DMS79 treated with DMSO at 0.1 percent for 48 hours (cell line): ENCODE measurements at places on chromosomes 3 and 15.
A peak's percentile ranks its signal among the peaks of the same experiment; 100 is the strongest.

DNA sequence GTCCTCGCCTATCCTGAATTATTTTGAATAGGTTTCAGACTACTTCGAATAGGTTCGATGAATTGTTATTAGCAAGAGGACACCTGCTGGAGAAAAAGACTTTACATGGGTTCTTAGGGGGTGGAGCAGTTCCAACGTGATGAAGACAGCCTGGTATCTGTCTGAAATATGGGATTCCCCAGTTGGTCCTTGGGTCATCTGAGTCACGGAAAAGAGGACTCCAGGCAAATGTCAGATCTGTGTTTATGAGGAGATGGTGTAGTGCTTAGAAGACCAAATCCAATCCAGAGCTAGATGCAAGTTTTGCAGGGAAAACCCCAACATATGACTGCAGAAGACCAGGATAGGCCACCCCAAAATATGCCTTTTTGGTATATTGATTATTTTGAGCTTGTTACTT lies 98.9 kb upstream of the IGSF10 start:
- DNase-seq, result no peak

- DNase-seq, result no peak
These were observed 296.1 kb downstream of the AGBL1 start for GRCh38 chr15:86375733-86376280.

GRCh38 chr3:126661532-126662364 lies 6.8 kb upstream of the TXNRD3 start:
- no peak for DNase-seq

DNA sequence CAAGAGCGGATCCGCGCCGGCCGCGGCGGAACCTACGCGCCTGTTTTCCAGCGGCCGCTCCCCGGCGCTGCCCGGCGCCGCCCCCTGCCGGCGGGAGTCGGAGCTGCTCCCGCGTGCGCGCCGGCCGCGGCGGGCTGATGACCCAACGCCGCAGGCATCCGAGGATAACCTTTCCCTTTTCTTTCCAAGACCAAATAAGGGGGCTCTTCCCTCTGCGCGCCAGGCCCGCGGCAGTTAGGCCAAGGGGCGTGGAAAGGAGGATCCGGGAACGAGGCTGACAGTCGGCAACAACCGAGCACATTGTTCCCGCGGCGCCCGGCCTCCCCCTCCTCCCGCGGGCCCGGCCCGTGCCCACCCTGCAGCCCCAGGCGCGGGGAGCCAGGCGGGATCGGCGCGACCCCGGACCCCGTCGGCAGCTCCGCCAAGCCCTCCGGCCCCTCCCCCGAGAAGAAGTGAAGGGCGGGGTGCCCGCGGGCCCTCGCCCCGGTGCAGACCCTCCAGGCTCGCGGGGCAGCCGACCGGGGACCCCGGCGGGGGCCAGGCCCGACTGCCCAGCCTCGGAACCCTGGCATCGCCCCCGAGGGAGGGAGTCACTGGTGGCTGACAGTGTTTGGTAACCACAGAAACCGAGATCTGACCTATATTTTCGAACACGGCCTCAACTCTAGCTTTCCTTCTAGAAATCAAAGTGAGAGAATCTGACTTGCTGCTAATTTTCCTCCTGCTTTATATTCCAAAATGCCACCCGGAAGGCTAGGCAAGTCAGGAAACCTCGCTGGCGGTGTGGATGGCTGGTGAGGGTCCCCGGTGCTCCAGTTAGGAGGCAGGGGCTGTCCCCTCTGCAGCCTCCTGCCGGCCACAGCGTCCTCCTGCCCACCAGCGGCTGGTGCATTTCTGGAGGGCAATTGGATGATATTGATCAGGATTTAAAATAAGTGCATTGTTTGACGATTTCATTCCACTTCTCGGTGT lies 45.6 kb upstream of the SYNM start:
- DNase-seq, result no peak

DNA sequence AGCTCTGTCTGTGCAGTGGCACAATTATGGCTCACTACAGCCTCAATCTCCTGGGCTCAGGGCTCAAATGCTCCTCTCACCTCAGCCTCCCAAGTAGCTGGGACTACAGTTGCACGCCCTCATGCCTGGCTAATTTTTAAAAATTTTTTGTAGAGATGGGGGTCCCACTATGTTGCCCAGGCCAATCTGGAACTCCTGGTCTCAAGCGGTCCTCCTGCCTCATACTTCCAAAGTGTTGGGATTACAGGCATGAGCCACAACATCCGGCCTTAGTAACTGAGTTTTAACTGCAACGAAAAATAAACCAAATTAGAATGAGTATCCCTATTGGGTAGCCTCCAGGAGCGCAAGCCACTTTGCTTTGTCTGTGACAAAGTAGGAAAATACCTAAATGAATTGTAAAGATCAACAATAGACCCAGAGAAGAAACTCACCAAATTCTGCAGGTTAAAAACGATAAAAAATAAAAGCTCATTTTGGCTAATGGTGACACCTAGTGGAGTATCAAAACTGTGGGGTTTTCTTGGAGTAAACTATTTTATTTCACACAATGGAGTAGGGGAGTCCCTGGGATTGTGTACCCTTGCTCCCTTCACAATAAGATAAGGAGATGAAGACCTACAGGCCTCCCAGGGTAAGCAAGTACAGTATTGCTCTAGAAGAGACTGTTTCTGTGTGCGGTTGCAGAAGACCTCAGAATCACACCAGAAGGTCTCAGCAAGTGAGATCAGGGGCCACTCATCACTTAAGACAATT lies 21.0 kb upstream of the CA12 start:
- DNase-seq, result peak; percentile 11

DNA sequence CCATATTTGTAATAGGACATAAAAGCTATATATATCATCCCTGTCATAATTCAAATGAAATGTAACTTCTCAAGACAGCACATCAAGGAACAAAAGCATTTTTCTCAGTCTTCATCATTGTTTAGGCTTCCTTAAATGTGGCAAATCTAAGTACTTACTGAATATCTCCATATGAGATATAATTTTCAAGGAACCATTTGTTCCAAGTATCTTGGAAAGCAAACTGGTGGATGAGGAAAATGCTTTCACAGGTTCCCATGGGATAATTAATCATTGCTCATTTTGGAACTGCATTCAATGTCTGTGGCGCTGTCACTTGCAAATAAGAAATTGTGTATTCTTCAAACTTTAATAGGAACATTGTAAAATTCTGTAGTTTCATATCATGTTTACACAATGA lies 52.6 kb upstream of the ZNF385D start:
- no peak for DNase-seq

DNA sequence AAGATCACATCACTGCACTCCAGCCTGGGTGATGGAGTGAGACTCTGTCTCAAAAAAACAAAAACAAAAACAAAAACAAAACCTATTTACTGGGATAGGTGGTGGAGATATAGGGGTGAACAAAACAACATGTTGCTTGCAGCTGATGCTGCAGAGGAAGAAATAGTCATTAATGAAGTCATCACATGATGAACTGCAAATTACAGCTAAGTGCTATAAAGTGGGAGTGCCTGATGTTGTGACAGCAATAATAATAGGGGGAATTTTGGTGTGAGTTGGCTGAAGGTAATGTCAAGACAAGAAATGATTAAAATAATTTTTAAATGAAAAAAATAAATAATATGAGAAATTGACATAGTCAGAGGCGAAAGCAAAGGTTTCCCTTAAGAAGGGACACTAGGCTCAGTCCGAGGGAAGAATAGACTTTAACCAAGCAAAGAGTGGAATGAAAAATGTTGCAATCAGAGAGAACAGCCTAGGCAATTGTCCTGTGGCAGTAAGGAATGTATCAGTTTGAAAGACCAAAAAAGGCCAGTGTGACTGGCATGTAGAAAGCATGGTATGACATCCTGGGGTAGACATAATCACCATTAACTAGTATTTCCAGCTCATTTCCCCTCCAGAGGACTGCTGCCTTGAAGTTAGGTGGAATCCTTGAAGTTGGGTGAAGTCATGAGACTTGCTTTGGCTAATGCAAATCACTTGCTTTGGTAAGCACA lies 14.7 kb upstream of the PIK3CB start:
- DNase-seq, result no peak

GRCh38 chr3:46690798-46691197 lies 2.7 kb downstream of the ALS2CL start:
- no peak for DNase-seq

- no peak for DNase-seq
These were observed 118.3 kb downstream of the GAP43 start for GRCh38 chr3:115741650-115742049.

GRCh38 chr3:59731943-59732342 lies 682.1 kb upstream of the CFAP20DC start:
- DNase-seq, result no peak

GRCh38 chr15:41690636-41691035 lies 30.4 kb downstream of the MGA start:
- no peak for DNase-seq

GRCh38 chr3:12695112-12695511 lies 31.2 kb upstream of the RAF1 start:
- DNase-seq, result no peak

DNA sequence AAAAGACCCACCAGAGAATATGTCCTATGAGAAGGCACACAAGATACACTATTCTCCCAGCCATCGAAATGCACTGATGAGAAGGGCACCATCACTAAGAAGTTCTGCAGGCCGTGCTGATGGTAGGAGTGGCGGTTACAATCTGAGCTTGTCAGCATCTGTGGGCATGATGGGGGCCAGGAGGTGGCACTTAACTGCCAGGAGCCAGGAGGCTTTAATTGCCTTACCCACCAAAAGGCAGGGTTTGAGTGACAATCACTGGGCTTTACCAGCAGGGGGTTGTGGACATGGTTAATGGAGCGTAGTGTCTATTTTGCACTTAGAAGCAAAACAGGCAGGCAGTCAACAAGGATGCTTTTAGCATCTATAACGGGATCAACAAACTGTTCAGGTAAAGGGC lies 16.0 kb upstream of the SQOR start:
- DNase-seq, result no peak
